ENCODE measurements at places on chromosomes 7 and 10.

DNA sequence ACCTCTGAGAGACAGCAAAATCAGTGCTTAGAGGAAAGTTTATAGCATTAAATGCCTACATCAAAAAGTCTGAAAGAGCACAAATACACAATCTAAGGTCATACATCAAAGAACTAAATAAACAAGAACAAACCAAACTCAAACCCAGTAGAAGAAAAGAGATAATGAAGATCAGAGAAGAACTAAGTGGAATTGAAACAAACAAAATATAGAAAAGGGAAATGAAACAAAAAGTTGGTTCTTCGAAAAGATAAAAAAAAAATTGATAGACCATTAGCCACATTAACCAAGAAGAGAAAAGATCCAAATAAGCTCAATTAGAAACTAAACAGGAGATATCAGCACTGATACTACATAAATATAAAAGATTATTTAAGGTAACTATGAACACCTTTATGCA, 280.0 kb upstream of the NRG3 start:
- DNase-seq: no peak

DNA sequence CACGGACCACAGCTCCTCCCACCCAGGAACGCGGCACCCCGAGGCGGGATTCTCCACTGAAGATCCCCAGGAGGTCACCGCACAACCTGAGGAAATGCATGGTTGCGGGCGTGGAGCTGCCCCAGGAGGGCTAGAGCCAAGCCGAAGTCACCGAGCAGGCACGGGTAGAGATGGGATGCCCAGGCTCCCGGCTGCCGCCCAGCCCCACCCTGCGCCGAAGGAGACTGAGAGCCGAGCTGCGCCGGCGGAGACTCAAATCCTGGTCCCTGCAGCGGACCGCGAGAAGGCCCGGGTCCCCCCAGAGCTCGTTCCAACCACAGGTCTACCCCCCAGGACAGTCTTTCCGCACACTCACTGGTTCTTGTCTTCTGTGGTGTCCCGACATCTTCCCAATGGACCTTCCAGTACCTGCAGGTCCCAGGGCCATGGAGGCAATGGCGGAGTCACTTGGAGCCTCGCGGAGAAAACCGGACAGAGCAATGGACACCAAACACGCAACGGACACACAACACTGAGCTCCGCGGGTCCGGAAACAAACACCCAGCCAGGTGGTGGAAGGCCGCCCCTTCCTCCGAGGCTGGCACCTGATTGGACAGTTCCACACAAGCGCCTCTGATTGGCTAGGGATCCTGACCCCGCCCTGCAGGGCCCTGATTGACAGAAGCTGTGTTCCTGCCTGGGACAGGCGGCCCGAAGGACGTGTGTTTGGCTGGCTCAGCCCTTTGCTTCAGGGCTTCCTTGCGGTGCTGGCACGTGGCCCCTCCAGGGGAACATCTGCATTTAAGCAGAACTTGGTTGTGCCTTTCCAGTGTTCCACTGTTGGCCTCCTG, 331.9 kb upstream of the NUPR2 start:
- DNase-seq: no peak

DNA sequence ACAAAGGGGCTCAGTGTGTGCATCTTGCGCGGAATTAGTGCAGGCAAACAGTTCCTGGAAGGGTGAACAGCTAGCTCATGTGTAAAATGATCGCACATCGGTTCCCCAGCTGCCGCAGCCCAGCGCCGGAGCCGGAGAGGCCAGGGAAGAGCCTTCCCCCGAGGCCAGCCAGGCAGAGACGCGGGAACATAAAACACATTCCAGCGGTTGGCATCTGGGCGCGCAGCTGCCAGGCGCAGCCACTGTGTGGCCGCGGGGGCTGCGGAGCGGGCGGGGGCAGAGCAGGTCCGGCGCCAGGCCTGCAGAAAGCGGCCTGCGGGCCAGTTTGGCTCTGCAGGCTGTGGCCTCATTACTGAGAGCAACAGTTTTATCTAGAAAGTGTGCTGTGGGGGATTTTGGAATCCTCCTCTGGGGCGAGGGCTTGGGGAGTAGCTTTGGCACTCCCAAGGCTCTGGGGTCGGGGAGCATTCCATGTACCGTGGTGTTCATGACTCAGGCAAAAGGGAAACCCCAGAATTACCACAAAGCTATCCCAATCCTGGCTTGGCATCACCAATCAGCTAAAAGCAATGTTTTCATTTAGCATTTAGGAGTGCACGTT, 74.3 kb downstream of the SAMD9 start:
- DNase-seq: no peak

DNA sequence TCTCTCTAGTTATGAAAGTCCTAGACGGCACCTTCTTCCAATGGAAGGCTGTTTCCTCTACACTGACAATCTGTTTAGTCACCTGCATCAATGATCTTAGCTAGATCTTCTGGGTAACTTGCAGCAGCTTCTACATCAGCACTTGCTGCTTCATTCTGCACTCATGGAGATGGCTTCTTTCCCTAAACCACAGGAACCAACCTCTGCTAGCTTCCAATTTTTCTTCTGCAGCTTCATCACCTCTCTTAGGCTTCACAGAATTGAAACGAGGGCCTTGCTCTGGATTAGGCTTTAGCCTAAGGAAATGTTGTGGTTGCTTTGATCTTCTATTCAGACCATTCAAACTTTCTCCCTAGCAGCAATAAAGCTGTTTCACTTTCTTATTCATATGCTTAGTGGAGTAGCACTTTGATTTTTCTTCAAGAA, 24.6 kb downstream of the NAMPT start:
- DNase-seq: no peak

GRCh38 chr10:46006219-46006618, 24.2 kb downstream of the NCOA4 start:
- DNase-seq: no peak

DNA sequence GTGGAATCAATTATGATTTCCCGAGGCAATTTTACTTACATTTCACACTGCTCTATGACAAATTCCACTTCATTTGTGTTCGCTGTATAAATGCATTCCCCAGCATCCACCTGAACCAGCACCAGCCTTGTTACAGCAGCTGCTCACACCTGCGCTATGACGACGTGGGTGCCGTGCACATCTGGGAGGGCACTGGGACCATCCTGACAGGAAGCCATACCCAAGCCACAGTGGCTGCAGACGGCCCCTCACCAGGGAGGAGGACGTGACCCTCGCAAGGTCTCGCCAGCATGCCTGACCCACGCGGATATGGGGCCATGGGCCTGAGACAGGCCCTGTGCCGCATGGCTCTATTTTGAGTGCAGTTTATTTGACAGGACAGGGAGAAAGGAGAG, 201.3 kb downstream of the MAD1L1 start:
- no peak for DNase-seq

DNA sequence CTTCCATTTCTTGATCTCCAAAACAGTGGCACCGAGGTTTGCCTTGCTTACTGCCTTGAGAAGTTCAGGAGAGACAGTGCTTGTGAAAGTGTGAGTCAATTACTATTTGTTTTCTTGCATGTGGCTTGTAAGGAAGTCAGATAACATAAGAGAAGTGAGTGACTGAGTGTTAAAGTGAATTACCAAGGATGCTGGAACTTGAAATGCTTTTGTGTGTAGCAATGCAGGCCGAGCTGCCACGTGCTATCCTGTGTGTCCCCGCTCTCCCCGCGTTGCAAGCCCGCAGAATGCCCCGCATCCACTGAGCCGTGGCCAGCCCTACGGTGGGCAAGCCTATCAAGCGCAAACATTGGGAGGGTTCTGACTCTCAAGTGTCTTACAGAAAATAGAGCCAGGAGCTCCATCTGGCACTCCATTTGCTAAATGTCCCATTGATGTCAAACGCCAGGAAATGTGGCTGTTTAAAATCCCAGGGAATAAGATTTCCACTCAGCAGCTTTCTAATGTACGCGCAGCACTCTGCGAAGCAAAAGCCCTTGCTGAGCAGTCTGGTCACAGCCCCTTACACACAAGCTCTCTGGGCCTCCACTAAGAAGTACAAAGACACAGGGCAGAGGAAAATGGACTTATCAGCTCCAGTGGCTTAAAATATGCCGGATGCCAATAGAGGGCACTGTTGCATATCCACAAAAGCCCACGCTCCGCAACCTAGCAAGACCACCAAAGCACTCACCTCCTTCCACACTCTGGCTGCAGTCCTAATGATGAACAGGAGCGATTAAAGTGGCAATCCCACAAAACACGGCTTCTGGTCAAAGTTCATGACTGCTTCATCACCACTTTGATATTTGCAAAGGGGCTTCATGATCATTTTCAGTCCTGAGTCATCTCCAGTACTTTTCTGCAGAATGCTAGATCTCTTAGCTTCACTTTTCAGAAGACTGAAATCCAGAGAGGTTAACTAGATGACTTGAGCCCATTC, 158.0 kb upstream of the ITGB1 start:
- no peak for DNase-seq

DNA sequence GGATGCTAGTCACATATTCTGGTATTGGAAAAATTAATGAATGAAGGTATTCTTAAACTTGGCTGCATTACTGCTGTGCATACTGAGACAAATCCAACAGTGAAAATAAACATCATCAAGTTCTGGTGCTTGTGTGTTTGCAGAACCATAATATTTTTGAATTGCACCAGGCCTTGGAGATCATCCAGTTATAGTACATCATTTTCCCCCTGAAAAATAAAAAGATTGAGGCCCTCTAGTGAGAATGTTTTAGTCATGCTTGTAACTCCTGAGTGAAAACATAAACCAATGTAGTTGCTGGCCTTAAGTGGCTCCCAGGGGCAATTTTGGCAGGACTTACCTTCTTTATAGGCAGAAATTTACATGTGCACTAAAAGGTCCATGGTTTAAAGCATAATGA, 218.8 kb upstream of the TMEM229A start:
- no peak for DNase-seq

DNA sequence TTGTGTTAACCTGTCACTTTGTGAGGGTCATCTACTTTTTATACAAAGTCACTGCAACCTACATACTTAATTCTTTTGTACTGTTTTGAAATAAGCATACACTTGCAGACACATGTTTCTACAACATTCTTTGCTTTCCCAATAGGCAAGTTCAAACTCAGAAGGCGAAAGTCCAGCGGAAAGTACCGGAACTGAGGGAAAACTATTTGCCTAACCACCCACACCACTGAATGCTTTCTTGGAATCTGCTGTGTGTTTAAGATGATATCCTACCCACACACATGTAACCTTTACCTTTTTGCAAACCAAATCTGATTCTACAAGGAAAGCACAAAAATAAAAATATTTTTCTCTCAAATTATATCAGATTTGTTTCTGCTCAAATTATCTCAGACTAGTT, 139.4 kb upstream of the AGR3 start:
- DNase-seq: no peak

GRCh38 chr7:141737118-141737835, 881 bp upstream of the SSBP1 start:
- DNase-seq: no peak

DNA sequence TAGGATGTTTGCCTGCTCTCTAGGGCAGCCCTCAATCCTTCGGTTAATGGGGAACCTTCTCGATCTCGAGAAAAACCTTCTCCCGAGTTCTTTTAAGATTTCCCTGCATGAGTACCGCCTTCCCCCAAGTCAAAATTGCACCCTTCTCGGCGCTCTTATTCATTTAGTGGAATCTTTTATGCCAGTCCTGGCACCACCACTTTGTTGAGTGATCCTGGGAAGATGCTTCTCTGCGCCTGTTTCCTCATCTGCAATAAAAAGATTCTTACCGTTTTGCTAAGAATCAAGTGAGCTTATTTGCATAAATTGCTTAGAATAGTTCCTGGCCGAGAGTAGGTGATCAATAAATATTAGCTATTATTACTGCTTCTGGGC, 697 bp downstream of the ARPC1A start:
- no peak for DNase-seq

DNA sequence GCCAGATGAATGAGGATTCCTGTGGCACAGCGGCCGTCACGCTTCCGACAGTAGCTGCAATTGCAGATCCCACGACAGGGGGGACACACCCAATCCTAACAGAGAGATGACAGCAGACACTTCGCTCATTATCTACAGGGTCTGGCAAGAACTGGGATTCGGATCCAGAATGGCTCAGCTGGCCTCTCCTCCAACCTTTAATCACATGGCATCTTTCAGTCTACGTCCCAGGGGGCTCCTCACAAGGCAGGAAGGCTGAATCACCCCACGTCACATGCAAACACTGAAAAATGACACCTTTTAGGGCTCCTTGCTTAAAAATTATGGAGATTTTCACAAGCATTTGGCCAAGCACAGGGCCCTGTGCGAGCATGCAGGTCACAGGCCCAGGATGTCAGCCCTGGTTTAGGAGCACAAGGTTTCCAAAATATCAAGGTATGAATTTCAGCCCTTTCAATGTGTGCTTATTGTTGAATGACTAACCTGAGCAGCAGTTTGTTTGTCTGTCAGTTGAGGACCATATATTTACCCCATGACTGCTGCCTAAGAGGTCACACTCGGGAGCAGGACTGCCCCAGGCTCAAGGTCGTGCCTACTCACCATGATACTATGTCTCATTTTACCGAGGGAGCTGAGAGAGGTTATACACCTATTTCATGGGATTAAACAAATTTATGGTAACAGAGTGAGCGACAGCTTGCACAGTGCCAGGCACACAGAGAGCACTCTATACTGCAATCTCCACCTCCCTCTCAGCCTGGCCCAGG, 42.5 kb downstream of the CDCA7L start:
- DNase-seq: no peak

- DNase-seq: no peak
These were observed 25.6 kb upstream of the ERCC6 start for GRCh38 chr10:49564461-49565009.

DNA sequence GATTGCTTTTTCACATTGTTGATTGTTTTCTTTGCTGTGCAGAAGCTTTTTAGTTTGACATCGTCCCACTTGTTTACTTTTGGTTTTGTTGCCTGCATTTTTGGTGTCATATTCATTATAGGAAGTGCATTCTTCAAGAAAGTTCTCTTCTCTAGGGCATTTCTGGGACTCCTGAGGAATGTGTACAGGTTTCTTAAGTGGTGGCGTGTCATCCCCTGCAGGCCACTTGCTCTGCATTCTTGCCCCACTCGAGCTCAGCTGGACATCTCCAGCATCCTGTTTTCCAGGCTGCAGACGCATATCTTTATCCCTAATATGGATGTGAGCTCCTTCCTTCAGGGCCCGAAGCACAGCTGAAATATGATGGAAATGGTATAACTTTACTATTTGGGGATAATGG, 255.6 kb upstream of the HABP2 start:
- DNase-seq: no peak

- DNase-seq: no peak
These were observed 195.8 kb upstream of the NPVF start for GRCh38 chr7:25424113-25424512.

- no peak for DNase-seq
These were observed 7.2 kb downstream of the TNS3 start for GRCh38 chr7:47574482-47575329.

DNA sequence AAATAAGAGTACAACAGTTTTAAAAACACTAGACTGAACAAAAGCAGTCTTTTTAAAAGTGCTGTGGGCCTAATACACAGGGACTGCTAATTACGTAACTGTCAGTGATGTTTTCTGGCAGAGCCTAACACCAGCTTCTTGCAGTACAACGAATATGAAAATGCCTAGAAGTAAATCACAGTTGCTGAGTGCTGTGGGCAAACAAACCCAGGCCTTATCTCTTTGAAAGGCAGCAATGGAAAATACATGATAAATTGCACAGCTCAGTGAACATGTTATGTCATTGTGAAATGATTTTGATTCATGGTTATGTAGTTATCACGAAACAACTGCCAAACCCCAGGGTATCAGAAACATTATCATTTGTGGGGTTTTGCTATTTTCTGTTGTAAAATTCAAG, 428.4 kb downstream of the GFRA1 start:
- DNase-seq: no peak

- no peak for DNase-seq
These were observed 113.7 kb upstream of the LRRN3 start for GRCh38 chr7:110977127-110977737.

- DNase-seq: no peak
These were observed 72.7 kb upstream of the ASAH2 start for GRCh38 chr10:50324046-50324445.

GRCh38 chr10:67839951-67840350, 2.0 kb upstream of the DNAJC12 start:
- no peak for DNase-seq
